ENCODE measurements at places on chromosomes 5 and 9.

GRCh38 chr9:78973907-78974306, 597.9 kb upstream of the TLE4 start:
- peak; percentile 68 for DNase-seq

DNA sequence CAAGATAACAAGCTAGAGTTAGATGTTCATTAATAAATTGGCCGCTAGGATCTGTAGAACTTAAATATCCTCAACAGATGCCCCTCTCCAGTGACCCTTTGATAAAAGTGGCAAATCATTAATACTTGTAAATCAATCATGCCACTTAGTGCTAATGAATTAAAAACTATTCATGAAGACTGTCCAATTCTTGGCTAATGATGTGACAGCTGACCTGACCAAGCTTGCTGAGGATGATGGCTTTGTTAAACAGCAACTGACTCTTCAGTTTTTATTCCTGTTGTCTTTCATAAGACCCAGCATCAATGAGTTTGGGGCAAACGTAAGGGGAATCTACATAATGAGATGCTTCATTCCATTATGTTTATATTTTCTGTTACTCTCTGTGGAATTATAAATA, 396.8 kb upstream of the NMUR2 start:
- no peak for DNase-seq

- DNase-seq, result peak; percentile 47
Measured at GRCh38 chr5:143318270-143318669, 85.2 kb downstream of the NR3C1 start.

DNA sequence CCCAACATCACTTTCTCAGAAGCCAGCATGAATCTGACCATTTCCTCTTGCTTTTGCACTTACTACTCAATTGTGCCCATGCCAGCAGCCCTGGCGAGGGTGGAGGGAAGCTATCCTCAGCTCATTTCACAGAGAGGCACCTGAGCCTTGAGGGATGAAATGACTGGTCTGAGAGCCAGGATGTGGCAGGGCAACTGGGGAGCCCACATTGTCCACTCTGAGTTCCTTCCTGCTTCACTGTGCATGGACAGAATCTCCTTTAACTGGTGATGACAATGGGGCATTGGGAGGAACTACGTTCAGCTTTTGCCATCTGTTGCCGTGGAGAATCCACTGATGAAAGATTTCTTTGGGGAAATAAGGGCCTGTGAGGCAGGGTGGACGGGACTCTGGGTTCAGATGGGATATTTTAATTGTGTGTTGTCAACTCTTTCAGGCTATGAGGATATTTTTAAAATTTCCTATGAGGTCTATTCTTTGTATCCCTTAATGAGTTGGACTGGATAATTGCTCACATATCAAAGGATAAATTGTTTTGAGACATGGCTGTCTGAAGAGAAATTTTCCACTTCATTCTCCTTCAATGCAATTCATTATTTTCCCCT, 78.3 kb downstream of the TNC start:
- no peak for DNase-seq

GRCh38 chr9:121107029-121107428, 32.3 kb downstream of the CNTRL start:
- DNase-seq, result no peak

- DNase-seq, result no peak
Measured at GRCh38 chr5:23991406-23991805, 484.0 kb downstream of the PRDM9 start.

GRCh38 chr5:16784843-16785791, 151.0 kb downstream of the MYO10 start:
- peak; percentile 38 for DNase-seq

- DNase-seq, result no peak
Measured at GRCh38 chr5:98583586-98583985, 189.9 kb upstream of the RGMB start.

DNA sequence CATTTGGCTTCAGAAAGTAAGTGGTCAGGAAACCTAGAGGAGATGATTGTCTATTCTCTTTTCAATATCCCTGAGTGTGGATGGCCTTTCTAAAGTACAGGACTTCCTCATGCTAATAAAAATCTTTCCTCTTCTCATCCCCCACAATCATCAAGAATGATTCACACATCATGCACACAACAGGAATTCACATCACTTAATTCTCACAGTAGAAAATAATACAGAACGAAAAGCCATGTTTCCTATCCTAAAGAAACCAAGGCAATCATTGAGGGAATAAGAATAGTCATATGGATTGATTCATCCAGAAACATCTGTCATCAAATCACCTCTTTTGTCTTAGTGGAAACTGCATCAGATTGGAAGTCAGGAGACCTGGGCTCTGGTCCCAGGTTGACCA, 203.1 kb upstream of the PIK3R1 start:
- DNase-seq, result peak; percentile 15

DNA sequence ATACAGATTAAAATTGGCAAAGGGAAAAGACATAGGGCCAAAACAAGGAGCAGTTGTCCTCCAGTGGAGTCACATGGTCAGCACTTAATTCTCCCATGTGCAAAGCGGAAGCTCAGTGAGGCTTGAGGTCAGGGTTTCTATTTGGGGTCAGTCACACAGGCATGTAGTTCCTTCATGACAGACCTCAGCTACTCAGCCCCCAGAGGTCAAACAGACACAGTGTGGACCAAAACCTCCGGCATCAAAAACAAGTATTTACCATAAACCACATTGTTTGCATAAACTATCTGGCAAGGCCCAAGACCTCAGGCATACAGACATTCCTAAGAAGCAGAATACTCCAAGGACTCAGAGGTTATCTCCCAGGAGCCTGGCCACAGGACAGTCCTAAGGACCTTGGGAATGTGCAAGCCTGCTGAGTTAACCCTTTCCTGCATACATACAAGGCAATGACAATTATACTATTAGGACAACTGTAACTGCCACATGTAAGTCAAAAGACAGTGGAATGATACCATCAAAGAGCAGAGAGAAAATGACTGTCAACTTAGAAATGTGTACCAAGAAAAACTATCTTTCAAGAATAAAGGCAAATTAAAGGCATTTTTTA, 28.7 kb upstream of the FNIP1 start:
- no peak for DNase-seq

DNA sequence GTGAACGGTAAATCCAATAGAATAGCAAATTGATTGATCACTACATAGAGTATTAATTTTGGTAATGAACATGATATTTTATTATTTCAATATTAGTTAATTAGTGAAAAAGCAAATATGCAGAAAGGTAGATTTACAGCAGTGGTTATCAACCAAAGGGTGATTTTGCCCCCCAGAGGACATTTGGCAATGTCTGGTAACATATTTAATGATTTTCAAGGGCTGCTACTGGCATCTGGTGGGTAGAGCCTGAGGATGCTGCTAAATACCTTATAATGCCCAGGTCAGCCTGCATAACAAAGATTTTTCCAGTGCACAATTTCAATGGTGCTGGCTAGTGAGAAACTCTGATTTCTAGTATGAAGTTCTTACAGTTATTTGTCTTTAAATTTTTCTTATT, 1313.7 kb downstream of the PTPRD start:
- no peak for DNase-seq

DNA sequence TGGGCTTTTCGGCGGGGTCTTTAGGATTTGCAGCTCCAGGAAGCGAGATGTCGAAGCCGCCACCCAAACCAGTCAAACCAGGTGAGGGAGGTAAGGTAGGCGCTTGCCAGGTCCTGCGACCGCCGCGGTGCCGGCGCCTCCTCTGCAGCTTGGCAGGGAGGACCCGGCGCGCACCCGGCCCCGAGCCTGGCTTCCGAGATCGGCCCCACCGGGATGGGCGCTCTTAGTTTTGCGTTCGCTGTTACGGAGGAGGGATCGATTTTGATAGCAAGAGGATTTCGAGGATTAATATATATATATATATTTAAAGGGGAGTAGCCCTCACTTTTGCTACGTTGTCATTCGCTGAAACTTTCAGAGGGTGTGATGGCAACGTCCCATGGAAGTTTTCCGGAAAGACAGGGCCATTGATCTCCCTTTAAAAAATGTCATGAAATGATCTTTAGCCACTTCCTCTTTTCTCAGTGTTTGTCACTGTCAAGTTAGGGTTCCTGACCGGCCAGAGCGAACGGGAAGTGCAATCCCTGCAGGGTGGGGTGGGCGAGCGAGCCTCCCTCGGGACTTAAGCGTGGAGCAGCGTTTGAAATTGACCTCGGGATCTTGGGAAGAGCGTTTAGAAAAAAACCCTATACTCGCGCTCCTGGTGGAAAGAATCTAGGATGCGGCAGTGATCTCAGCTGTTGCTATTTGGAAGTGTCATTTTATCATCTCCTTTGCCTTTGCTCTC, 495 bp downstream of the OSTF1 start:
- peak; percentile 75 for DNase-seq

GRCh38 chr9:9054354-9054992, 1254.9 kb upstream of the DMAC1 start:
- DNase-seq, result no peak

DNA sequence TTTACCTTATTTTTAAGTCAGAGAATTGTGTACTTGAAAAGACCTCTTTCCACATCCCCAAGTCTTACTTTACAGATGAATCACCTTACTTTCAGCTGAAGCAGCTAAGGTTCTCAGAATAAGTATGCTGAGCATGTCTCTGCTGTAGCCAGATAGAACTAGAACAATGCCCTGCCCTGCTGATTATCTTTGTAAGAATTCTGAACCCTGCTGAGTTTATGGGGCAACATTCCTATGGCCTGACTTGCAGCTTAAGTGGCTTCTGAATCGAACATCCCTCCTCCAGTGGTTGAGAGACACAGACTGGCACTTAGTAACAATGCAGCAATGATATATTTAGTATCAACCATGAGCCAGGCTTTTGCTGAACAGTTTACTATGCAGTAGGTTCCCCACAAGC, 592.0 kb upstream of the WWC1 start:
- peak; percentile 100 for DNase-seq

- DNase-seq, result peak; percentile 65
Measured at GRCh38 chr5:59367791-59368394, 525.6 kb downstream of the PDE4D start.

- DNase-seq, result peak; percentile 78
Measured at GRCh38 chr5:139655727-139656271, 7.7 kb downstream of the CXXC5 start.

GRCh38 chr5:1103505-1104326, 8.1 kb downstream of the SLC12A7 start:
- no peak for DNase-seq

DNA sequence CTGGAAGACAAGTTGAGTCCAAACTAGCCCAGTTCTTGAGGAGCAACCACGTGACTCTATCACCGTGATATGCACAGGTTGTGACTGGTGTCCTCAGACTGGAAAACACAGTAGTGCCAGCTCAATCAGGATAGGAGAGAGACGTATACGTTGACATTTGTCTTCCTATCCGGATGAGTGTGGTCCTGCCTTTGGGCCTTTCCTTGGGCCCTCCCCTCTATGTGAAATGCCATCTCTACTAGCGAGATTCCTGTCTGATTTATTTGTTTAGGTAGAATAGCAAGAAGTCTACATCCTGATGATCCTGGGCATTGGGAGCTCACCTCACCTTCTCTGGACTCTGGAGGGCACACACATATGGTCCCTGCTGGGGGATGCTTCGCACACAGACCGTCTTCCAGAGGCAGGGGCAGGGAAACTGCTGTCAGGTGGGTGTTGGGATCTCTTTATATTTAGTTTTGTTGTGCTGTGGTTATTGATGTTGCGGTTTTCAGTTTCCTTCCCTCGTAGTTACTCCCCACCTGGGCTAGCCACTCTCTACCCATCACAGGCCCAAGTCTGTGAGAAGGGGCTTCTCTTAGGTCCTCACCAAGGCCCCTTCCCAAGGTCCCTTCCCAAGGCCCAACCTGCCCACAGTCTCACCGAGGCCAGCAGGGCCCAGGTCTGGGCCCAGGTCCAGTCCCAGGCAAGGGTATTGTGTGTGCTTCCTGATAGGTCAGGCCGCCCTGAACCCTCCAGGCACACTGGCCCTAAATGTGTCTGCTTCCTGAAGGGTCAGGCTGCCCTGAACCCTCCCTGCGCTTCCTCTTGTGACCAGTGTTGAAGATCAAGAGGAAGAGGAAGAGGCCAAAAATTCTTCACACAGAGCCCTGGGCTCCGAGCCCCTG, 19.0 kb upstream of the SPINK4 start:
- no peak for DNase-seq

- DNase-seq, result no peak
Measured at GRCh38 chr9:36796671-36797419, 224.2 kb downstream of the MELK start.

GRCh38 chr5:32343058-32343672, 30.4 kb upstream of the MTMR12 start:
- DNase-seq, result no peak

DNA sequence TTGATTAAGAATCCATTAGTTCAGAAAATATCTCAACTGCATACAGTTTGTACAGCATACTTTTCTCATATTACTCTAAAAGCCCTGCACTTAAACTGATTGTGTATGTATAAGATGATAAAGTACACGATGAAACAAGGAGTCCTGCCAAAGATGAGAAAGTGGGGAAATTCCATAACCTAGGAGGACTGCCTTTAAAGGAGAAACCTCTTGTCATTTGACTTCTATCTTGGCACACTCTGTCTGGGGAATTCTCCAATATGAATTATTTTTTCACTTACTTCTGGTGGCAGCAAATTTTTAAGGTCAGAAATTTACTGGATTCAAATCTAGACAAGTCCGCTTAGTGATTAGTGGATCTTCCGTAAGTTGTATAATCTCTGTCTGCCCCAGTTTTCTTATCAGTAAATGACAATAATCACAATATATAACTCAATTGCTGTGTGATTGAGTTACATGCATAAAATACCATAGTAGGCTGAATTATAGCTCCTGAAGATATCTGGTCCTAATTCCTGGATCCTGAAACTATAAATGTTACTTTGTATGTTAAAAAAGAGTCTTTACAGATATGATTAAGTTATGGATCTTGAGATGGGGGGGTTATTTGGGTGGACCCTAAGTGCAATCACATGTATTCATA, 17.0 kb upstream of the ISOC1 start:
- no peak for DNase-seq

- no peak for DNase-seq
Measured at GRCh38 chr5:157926977-157927376, 68.0 kb upstream of the CLINT1 start.

DNA sequence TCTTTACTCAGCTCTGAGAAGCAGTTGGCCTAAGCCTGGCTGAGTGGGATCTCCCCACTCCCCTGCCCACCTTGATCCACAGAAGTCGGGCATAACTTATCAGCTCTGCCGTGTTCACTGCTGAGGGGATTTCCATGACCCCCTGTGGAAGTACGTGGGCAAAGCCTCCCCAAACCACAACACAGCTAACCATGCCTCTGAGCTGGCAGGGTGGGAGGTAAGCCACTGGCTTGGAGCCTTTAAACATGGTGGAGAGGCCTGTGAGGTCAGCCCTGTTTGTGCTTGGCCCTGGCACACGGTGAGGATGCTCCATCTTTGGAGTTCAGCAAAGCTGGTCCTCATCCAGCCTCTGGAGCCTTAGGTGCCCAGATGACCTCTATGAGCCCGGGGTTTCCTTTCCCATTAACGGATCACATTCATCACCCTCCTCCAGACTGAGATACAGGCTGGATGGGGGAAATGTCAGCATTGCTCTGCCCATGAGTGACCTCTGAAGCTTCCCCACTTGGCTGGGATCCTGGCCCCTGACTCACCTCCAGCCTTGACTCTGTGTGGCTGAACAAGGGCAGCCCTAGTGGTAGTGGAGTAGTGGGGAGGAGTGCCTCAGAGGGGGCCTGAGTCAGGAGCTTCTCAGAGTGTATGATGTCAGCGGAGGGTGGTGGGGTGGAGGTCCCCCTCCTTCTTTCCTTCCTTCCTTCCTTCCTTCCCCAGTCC, 6.2 kb downstream of the PDLIM4 start:
- DNase-seq, result peak; percentile 92

All from fibroblast of skin of back (primary cell).